Breast epithelium (tissue), 4 donors: ENCODE measurements at places on chromosomes 2 and 18. TPM values are rescaled to one million over a fixed set of nuclear protein-coding genes. Genes with fewer than 3 reads are reported as not detected.
A peak's percentile ranks its signal among the peaks of the same experiment; 100 is the strongest.

DNA sequence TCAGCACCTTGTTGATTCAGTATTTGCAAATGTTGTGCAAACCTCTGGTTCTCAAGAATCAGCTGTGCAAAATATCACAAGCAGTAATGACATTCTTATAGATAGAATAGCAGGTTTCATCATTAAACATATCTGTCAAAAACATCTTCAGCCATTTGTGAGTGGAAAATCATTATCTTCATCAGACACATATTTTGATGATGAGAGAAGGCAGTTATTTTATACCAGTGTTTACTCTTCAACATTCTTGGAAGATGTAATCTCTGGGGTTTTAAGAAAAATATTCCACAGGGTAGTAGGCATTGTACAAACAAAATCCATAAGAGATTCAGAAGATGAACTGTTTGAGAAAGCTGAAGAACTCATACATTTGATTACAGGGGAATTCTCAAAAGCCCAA lies 64.3 kb downstream of the FSIP2 start:
- DNase-seq = no peak

- DNase-seq = no peak
Observed at GRCh38 chr2:85766229-85766628, 12.4 kb downstream of the ATOH8 start.

GRCh38 chr2:10193851-10194820 lies 71.6 kb downstream of the RRM2 start:
- DNase-seq = no peak

GRCh38 chr2:100106460-100106859 lies 35.9 kb downstream of the AFF3 start:
- no peak for DNase-seq

GRCh38 chr2:25292408-25292807 lies 49.3 kb downstream of the DNMT3A start:
- no peak for DNase-seq

DNA sequence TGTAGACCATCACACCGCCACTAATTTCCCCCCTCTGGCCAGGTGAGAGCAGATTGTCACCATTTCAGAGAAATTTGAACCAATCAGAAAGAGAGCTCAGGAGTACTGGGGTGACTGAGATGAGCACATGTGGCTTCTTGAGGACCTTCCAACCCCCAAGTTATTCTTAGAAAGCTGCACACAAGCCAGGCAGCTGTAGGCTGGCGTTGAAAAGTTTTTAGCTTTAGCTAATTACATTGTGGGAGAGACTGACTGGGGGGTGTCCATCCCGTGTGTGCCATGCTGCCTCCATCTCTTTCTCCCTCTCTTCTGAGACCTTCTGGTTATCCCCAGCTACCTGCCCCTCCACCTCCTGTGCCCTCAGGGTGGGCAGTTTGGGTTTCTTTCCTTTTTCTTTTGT lies 154.0 kb downstream of the AGAP1 start:
- no peak for DNase-seq

DNA sequence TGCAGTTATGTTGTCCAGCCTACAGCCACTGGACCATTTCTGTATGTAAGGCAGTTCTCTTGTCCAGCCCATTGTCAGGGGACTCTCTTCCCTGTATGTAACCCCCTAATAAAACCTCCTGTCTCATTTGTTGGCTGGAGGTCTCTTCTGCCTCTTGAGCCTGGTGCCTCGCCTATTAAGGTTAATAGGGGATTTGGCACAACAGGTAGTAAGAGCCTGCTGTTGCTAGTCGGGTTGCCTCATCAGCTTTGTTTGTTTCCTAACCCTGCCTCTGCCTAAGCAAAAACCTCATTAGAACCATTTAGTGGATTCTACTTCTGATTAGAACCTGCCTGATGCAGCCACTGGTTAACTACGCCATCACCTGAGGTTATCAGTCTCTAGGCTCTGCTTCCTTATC lies 62.2 kb upstream of the STPG4 start:
- no peak for DNase-seq

DNA sequence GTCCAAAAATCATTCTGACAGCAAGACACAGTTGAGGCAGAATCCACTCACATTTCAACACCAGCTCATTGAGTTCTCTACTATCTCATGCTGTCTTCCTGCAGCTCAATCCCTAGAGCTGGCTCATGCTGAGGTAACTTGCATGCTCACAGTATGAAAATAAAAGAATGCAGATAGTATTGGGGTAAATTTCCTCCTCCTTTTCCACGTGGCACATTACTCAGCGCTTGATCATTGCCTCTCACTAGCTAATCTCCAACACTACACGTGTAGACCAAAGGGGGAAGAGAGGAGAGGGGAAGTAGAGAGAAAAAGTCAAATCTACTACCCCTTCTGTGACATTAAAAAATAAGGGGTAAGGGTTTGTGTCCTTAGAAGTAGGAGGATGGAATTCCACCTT lies 300.6 kb downstream of the AFF3 start:
- DNase-seq = no peak

GRCh38 chr2:62038975-62039771 lies 133.7 kb downstream of the COMMD1 start:
- no peak for DNase-seq

- no peak for DNase-seq
Observed at GRCh38 chr2:209685963-209686362, 85.7 kb upstream of the UNC80 start.

DNA sequence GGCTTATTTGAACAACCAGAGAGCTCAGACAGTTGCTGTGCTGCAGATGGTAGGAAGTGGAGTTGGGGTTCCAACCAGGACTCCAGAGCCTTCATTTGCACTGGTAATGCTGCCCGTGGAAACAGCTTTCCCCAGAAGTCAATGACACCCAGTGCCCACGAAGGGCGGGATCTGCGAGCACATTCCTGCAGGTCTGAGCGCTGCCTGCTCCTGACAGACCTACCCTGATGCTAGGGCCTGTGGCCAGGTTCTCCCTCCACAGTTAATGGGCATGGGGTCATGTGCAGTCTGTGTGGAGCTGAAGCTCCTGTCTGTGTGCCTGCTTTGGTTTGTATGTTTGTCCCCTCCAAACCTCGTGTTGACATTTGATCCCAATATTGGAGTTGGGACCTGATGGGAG lies 299.0 kb upstream of the HS6ST1 start:
- no peak for DNase-seq

DNA sequence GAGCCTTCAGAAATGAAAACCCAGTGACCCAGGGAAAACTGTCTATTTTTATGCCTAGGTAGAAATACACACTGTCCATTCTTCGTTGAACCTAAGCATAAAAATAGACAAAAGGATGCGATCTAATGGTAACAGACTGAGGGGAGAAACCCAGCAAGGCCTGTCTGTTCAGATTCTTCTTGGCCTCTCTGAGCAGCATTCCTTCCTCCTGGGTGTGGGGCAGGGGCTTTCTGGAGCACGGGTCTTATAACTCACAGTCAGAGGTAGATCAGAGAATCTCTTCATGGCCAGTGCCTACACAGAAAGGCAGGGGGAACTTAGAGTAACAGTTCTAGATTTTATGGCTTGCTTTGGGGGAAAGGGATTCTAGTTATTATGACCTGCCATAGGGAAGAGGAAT lies 56.0 kb downstream of the PKDCC start:
- DNase-seq = no peak

- no peak for DNase-seq
Observed at GRCh38 chr2:18455236-18455862, 105.1 kb downstream of the RDH14 start.

- no peak for DNase-seq
Observed at GRCh38 chr2:1738163-1738562, 6.2 kb downstream of the PXDN start.

GRCh38 chr2:33764551-33764950 lies 165.5 kb upstream of the FAM98A start:
- DNase-seq = no peak

- peak; percentile 15 for DNase-seq
Observed at GRCh38 chr18:79581911-79582310, 97.7 kb upstream of the CTDP1 start.

GRCh38 chr2:23419171-23420090 lies 34.5 kb downstream of the KLHL29 start:
- no peak for DNase-seq

The BABAM2 gene
- total RNA-seq = 37.4 TPM

The UGT1A7 gene
- total RNA-seq = not detected

The SERPINB3 gene
- total RNA-seq = not detected

The KLHL30 gene
- total RNA-seq = 0.98 TPM

The SLC9A2 gene
- 0.73 TPM for total RNA-seq

The SPRED2 gene
- total RNA-seq = 25.2 TPM

The CNDP1 gene
- not detected for total RNA-seq

The FAM168B gene
- total RNA-seq = 69.2 TPM
